Globus pallidus (tissue), 1 donor: ENCODE measurements at places on chromosomes 11 and 22.

- no peak for DNase-seq
These were observed 24.7 kb downstream of the TNRC6B start for GRCh38 chr22:40202225-40202944.

- DNase-seq: no peak
These were observed 2.6 kb downstream of the SAMM50 start for GRCh38 chr22:43957871-43958270.

DNA sequence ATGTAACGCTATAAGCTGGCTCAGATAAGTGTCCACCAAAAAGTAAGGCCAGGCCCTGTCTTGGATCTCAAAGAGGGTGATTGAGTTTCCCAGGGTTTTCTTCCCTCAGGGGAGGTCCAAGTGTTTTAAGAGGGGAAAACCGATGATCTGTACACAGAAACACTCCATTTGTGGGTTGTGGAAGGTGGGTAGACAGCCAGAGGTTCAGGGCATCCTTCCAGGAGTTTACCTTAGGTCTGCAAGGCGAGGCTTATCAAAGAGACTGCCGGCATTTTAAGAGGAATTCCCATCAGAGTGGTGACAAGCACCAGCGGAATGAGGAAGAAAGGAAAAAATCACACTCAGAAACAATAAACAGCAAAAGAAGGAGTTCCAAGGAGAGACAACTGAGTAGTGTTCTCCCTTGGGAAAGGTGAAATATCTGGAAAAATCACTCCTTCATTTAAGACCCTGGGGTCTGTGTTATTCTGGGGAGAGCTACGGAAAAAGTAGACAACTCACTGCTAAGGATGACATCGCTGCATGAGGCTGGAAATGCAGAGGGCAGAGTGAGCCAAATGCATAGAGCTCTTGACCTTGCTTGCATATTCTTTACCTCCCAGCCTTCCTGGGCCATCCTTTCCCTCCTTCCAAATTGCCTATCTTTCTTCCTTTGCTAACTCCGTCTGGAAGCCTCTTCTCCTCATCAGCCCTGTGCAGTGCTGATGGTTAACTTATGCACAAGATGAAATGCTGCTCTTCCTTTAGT is 22.1 kb upstream of the MMP7 start:
- DNase-seq: no peak

- DNase-seq: no peak
These were observed 11.5 kb downstream of the TRIM22 start for GRCh38 chr11:5701055-5701577.

- peak; percentile 3 for DNase-seq
These were observed 95.1 kb downstream of the PARVA start for GRCh38 chr11:12472401-12473005.

DNA sequence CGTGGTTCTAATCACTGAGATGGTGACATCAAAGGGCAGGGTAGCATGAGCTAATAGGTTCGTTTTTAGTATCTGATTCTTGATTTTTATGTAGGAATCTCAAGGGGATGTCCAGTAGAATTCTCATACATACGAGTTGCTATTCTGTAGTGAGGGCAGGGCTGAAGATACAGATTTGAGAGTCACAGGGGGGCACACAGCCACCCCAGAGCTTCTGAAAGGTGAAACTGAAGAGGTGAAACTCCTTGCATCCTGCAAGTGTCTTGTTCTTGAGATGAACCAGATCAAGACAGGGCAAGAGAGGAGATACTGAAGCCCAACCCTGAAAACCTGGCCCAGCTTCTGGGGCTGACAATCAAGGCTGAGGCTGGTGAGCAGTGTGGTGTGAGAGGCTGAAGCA is 35.6 kb upstream of the TMEM123 start:
- no peak for DNase-seq

GRCh38 chr11:80196932-80197554 is 756.2 kb upstream of the TENM4 start:
- DNase-seq: no peak

GRCh38 chr11:67253872-67254624 is 12.2 kb upstream of the GRK2 start:
- DNase-seq: no peak

- DNase-seq: no peak
These were observed 6.1 kb downstream of the SMIM45 start for GRCh38 chr22:41957941-41958556.

DNA sequence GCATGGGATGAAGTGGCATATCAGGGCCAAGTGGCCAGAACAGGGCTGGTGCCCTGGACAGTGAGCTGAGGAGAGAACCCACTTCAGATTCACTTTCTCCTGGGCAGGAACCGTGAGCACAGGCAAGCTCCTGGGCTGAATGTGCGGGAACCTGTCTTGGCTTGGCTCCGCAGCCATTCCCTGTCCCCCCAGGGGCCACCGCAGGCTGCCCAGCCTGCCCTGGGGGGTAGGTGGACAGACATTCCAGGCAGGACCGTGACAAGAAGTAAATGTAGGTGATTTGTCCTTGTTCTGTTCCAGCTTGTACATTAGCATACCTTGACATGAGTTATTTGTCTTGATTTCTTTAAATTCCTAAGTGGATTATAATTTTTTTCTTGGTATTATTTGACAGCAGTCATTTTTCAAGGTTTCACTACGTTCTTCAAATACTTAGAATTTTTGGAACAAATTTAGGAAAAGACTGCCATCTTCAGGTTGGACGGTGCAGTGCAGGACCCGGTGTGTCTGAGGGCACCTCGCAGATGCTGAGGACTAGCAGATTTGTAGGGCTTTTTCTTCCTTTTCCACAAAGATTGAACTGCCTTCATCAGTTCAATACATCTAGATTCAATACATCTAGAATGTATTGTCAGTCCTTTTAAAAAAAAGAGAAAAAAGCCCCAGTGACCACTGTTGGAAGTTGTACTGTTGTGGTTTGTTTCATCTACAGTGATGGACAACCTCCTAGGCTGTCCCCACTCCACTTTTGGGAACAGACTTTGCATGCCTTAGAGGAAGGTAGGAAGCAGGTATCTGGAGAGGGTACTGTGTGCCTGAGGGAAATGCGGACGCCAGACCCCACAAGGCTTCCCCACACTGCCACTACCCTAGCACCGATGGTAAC is 115.1 kb upstream of the RASSF10 start:
- peak; percentile 36 for DNase-seq

DNA sequence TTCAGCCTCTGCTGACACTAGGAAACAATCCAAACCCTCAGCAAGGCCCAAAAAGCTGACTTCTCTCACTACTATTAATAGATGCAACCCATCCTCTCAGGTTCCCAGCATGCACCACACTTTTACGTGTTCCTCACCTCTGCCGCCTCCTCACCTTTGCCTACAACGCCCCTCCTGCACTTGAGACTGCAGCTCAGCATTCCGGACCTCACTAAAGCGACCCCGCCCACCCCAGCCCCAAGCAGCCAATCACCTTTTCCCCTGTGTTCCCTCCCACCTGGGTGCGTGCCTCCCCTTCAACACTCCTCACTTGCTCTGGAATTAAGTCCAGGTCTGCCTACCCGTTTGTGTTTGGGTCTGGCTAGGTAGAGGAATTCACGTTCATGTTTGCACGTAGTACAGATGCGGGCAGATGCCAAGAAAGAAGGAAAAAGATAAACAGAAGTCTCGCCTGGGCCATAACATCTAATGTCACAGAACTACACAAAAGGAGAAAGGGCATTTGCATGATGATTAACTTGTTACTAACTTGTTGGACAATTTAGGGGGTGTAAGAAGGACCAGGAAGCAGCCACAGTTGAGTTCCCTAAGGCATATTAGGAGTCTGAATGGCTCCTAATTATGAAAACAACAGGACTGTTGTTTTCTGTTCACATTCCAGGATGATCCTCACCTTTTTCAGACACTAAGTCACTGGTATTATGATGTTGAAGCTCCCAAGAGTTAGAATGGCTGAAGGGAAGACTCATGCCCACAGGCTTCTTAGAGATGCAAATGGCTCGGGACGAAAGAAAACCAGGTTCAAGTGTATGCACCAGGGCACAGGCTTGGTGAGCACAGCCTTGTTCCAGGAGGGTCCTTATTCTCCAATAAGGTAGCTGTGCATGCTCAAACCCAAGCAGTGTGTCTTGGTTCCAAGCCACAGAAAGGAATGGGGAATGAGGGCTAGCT is 102.2 kb downstream of the MICAL3 start:
- DNase-seq: no peak

- no peak for DNase-seq
These were observed 17.9 kb upstream of the EMID1 start for GRCh38 chr22:29187831-29188230.

DNA sequence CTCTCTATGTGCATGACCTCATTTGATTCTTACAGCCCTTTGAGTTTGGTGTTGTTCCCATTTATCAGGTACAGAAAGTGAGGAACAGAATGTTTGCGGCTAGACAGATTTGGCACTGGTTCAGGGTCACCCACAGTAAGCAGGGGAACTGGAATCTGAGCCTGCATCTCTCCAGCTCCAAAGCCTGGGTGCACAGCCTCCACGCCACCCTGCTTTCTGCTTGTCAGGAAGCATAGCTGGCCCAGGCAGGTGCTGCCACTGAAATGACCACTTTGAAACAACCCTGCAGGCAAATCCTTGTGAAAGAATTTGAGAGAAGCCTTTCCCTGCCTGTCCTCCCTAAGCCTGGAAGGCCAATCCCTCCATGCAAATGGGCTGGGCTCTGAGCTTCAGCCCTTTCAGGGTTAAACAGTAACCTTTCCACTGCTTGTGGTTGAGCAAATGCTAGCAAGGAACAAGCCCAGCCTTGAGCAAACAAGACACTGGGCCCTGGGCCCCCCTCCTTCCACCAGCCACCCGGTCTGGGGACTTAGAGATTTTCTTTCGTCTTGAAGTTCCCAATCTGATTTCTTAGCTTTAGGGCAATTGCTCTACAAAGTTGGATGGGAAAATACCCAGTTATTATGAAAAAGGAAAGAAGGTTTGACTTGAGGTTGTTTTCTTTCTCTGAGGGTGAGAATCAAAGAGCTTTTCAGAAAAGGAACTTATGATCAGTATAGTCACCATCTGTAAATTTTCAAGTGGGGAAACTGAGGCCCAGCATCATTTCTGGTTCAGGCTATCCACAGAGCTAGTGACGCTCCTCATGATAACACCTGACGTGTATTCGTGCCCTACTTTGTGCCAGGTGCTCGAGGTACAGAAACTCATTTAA is 19.4 kb downstream of the EHF start:
- DNase-seq: no peak

GRCh38 chr22:20562607-20563465 is 55.4 kb downstream of the MED15 start:
- DNase-seq: no peak

DNA sequence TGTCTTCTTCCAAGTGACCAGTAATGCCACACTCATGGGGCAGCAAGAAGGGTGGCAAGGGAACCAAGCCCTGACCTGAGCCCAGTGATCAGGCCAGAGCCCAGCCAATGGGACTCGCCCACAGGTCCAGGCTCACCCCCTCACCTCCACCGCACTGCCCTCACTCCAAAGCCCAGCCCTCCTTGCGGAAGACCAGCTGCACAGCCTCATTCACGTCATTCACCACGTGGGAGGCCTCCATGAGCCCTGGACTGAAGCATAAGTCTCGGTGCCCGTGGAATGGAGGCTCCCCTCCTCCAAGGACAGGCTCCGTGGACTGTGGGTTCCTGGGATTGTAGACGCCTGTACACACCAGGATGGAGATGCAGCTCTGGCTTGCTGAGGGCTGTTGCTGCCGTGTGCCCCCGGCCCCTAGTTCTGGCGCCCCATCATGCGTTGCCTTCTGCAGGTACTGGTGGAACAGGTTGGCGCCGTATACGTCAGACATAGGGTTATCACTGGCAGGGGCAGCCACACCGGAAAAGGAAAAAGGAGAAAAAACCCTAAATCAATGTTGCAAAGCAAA is 16.8 kb upstream of the TMEM121B start:
- no peak for DNase-seq

GRCh38 chr11:96001037-96001436 is 77.1 kb upstream of the MTMR2 start:
- DNase-seq: peak; percentile 63

DNA sequence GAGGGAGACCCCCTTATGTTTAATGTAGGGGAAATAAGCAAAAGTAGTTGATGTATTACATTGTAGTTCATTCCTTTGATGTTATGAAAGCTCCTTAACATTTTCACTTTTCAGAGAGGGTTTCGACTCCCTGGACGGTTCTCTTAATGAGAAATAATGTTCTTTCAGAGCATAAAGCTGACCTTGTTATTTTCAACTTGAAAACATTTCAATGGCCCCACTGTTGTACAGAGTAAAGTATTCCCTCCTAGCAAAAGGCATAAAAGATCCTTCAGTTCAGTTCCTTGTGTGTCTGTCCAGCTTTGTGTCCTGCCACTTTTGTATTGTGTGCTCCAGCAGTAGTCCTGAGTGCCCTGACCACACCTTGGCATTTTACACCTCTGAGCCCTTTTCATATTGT is 63.9 kb downstream of the UVRAG start:
- peak; percentile 74 for DNase-seq

DNA sequence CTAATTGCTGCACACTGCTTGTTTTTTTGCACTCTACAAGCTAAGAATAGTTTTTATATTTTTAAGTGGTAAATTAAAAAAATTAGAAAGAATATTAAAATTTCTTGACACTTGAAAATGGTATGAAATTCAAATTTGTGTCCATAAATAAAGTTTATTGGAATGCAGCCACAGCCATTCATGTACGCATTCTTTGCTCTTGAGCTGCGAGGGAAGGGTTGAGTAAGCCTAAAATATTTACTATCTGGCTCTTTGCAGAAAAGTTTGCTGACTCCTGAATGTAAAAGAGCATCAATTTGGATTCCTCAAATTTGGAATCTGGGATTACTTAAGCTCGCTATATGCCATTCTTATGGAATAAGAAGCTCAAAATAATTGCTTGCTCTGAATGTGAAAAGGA is 3.4 kb upstream of the ADAMTS8 start:
- no peak for DNase-seq
